ENCODE measurements at places on chromosomes 16 and 17. TPM values are rescaled to one million over a fixed set of nuclear protein-coding genes. Genes with fewer than 3 reads are reported as not detected.
A peak's percentile ranks its signal among the peaks of the same experiment; 100 is the strongest.

Gene TBC1D3H
- not detected for total RNA-seq

DNA sequence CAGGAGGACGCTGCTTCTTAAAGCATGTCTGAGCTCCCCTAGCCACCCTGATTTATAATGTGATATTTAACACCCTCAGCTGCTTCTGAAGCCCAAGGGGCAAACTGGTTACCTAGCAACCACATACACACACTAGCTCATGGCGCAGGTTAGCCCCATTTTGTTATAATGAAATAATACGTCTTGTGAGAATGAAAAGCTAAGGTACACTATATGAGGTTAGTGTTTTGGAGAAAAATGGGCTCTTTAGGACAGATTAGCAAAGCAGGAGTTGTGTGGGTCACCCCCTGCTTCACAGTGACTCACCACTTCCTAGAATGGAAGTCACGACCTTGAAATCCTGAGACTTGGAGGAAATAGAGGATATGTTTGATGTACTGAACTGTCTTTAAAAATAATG, 404.8 kb upstream of the HSBP1 start:
- DNase-seq, result peak; percentile 88

- DNase-seq, result peak; percentile 80
Observed at GRCh38 chr16:1543085-1543896, 9.8 kb downstream of the TMEM204 start.

DNA sequence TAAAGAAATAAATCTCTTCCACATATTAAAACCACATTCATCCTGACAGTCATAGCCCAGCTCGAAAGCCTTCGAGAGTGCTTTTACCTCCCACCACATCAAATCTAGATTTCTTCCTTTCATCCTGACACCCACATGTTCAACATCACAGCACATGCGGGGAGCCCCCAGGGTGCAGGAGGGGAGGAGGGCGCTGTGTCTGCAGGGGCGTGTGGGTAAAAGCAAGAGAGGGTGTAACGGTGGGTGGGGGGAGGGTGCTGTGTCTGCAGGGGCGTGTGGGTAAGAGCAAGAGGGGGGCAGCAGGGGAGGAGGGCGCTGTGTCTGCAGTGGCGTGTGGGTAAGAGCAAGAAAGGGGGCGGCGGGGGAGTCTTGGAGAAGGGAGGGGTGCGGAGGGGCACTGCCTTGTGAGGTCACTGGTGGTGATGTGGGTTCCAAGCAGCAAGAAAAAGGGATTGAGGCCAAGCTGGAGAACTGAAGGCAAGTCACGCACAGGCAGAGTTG, 34.7 kb downstream of the ADCY9 start:
- DNase-seq, result no peak

DNA sequence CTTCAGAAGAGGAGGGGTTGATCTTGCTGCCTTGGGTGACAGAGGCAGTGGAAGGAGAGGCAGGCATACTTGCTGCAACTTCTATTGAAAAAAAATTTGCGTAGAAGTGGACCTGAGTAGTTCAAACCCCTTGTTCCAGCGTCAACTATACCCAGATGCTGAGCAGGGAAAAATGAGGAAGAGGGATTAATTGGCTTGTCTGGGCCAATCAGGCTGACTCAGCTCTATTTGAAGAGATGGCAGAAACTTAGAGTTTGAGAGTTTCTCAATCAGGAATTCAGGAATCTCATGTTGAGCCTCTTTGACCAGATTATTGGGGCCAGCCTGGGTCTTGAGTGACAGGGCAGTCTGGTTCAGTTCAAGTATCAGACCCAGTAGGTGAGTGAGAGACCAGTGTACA, 17.6 kb downstream of the CASC3 start:
- no peak for DNase-seq

Gene TBX2
- total RNA-seq, result 1.4 TPM

- DNase-seq, result no peak
Observed at GRCh38 chr17:37546302-37546701, 56.6 kb downstream of the DUSP14 start.

- no peak for DNase-seq
Observed at GRCh38 chr16:84071121-84071520, 28.5 kb upstream of the SLC38A8 start.

Gene SCGB1C2
- total RNA-seq, result not detected

DNA sequence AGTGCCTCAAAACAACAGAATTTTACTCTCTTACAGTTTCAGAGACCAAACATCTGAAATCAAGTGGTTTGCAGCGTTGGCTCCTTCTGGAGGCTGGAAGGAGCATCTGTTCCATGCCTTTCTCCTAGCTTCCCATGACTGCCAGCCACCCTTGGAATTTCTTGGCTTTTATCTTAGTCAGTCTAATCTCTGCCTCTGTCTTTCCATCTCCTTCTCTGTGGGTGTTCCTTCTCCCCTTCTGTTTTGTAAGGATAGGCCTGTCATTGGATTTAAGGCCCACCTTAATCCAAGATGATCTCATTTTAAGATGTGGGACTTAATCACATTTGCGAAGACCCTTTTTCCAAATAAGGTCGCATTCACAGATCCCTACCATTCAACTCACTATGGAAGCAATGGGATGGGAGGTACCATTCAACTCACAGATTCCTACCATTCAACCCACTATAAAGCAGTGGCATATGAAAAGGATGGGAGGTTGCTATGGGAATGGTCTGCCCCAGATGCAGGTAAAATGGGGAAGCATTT, 321.8 kb downstream of the WWOX start:
- DNase-seq, result no peak

DNA sequence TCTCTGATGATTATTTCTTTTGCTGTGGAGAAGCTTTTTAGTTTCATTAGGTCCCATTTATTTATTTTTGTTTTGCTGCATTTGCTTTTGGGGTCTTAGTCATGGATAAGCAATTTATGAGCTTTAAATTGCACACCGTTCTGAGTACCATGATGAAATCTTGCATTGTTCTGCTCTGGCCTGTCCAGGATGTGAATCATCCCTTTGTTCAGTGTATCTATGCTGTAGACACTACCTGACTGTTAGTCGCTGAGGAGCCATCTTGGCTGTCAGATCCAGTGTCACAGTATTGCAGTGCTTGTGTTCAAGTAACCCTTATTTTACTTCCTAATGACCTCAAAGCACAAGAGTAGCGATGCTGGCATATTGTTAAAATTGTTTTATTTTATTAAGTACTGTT, 218.0 kb upstream of the CNTNAP4 start:
- DNase-seq, result no peak

Gene SRL
- total RNA-seq, result not detected

Gene JPH3
- total RNA-seq, result 0.05 TPM

DNA sequence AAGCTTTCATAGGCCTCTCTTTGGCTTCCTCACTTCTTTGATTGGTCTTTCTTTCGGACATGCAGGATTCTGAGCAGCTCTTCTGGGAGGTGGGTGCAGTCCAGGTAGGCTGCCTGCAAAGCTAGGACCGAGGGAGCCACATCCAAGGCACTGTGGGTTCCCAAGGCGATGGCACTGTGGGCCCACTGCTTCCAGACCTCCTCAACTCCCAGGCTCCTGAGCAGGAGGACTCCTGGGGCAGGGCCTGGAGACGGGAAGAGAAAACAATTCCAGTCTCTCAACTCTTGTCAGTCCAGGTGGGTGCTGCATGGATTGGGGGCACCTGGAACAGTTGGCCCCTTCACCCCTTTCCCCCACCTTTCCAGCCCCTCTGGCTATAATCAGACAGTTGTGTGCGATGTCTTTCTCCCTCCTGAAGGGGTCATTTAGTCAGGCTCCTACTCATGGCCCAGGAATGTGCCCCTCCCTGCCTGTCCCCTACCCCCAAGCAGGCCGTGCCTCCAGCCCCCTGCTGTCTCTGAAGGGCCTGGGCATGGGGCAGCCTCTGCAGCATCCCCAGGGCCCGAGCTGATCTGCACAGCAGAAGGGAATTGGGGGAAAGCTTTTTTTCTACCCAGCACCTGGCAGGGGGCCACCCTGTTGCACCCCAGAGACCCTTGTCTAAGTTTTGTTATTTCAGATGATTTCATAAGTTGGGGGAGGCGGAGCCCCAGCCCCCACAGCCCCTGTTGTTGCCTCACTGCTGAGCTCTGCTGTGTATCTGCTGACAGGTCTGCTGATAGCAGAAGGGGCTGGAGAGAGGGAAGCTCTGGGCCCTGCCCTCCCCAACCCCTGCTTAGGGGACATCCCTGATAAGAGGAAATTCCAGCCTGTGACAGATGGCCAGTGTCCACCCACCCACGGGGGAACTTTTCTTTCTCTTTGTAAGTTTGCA, 330.3 kb downstream of the SEC14L1 start:
- peak; percentile 69 for DNase-seq

DNA sequence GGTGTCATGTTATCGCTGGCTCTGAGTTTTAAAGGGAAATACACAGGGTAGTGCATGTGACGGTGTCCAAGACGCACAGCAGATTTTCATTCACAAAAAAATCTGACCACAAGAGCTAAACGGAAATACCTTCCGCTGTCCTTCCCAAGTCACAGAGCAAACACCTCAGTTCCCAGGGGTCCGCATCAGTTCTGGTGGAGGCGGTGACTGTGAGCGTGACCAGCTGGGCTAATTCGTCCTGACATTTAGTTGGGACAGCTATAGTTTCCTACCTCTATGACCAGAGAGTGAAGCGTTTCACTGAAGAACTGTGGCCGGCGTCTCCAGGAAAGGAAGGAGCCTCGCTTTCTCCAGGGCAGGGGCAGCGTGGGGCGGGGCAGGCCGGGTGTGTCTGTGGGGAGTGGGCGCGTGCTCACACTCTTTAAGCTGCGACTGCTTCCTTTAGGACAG, 10.5 kb upstream of the FASN start:
- no peak for DNase-seq

GRCh38 chr16:8908810-8909468, 26.8 kb downstream of the LITAFD start:
- DNase-seq, result peak; percentile 24

GRCh38 chr16:52618753-52619497, 72.0 kb upstream of the TOX3 start:
- no peak for DNase-seq

DNA sequence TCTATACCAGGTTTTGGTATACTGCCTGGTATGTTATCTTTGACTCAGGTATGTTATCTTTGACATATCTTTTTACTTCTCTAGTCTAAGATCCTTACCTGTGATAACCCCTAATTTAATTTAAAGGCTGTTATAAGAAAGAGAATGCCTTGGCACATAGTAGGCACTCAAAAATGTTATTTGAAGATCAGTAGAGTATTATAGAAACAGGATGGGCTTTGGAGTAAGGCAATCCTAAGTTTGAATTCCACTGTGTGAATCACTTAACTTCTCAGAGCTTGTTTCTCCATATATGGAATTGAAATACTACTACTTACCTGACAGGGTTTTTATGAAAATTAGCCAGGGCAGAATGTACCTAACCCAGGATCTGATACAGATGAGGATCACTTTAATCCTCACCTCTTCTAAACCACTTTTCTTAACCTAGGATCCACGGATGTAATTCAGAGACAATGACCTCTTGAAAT, 1.2 kb downstream of the BRIP1 start:
- peak; percentile 67 for DNase-seq

GRCh38 chr17:37147301-37147812, 198.6 kb downstream of the AATF start:
- DNase-seq, result no peak

- DNase-seq, result no peak
Observed at GRCh38 chr16:46920402-46921068, 36.4 kb downstream of the GPT2 start.

- peak; percentile 94 for DNase-seq
Observed at GRCh38 chr16:70703041-70703834, 17.4 kb upstream of the MTSS2 start.

DNA sequence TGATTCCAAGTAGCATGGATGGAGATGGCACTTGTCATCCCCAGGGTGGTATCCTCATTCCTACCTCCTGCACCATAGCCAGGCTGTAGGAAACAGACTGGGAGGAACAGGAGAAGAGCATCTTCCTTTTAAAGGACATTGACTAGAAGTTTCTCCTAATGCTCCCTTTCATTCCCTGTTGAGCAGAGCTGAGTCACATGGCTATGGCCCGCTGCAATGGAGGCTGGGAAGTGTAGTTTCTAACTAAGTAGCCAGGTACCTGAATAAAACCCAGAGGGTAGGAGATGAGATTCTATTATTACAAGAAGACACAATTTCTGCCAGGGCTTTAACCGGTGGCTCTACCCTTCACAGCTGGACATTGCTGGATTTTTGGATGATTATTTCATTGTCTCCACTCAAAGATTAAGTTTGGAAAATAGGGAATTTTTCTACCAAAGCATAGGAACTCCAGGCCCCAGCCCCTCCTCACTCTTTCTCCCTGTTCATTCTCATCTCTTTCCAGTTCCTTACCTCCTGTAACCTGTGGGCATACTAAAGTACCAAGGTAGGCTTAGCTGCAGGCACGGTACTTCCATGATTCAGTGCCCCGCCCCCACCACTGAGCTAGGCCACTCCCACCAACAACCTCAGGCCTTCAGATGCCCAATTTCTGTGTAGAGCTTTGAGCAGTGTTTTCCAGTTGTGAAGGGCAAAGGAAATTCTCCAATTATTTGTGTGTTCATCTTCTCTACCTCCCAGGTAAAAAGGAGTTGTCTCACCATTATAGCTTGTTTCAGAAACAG, 378.3 kb downstream of the CDH13 start:
- DNase-seq, result peak; percentile 28

Gene KRT39
- not detected for total RNA-seq

Gene TBC1D3B
- not detected for total RNA-seq

Gene MT1F
- total RNA-seq, result 12.8 TPM

GRCh38 chr17:35051183-35051578, 12.3 kb downstream of the RFFL start:
- no peak for DNase-seq

GRCh38 chr17:61390479-61390791, 9.2 kb upstream of the TBX2 start:
- no peak for DNase-seq

Gene KRTAP9-9
- total RNA-seq, result not detected

Gene MT1H
- total RNA-seq, result not detected

- DNase-seq, result no peak
Observed at GRCh38 chr16:85250147-85250463, 137.8 kb upstream of the CIBAR2 start.

DNA sequence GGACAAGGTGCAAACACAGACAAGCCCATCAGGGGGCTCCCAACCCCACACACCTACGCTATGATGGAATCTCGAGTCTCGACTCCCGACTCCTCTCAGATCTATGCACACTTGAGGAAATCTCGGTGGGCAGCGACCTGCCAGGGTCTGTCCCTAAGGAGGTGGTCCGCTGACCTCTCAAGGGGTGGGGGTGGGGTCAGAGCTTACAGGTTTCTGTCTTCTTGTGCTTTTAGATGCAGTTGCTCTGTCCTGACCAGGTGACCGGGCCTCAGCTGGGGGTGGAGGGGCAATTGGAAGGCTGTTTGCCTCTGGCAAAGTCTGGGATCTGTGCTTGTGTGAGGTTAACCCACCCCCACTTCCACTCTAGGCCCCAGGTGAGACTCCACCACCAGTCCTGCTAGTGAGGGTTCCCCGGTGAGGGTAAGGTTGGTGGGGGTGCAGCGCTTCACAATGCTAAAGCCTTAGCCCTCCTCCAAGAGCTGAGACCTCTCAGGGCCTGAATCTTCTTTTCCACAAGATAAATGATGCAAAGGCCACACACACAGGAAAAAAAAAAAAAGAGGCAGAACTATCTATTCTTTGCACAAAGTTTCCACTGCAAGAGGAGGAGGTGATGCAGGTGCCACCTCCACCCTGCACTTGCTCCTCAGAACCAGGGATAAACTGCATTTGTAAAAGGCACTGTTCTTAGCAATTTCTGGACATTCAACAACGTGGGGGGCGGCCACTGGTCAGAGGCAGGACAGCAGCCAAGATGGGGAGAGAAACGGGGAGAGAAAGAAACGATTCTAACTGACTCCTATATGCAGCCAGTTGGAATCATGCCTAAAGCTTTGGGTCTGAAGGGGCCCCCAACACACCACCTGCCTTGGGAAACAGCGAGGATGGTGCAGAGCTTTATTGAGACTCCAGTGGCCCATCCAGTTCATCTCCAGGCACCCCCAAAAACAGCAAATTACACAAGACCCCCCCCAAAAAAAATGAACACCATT, 4.1 kb downstream of the CISD3 start:
- peak; percentile 38 for DNase-seq

- DNase-seq, result no peak
Observed at GRCh38 chr16:66508914-66509496, 40.9 kb downstream of the TK2 start.

Measured in M059J (cell line).